Vagina (tissue), 2 donors: ENCODE measurements at places on chromosomes 12 and 14.

- DNase-seq = no peak
Measured at GRCh38 chr12:44031472-44032185, 195.7 kb downstream of the TMEM117 start.

DNA sequence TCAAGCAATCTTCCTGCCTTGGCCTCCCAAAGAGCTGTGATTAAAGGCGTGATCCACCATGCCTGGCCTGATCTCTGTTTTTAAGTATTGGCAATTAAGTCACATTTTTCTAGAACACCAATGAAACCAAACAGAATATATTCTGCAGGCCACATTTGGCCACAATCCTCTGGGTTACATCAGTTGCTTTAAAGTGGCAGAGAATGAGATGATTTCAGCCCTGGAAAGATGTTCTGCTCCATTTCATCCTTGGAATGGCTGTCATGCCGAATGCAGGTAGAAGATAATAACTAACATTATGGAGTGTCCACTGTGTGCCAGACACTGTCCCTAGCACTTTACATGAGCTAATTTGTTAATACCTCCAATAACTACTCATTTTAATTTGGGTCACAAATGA lies 154.4 kb downstream of the PTPN11 start:
- no peak for DNase-seq

DNA sequence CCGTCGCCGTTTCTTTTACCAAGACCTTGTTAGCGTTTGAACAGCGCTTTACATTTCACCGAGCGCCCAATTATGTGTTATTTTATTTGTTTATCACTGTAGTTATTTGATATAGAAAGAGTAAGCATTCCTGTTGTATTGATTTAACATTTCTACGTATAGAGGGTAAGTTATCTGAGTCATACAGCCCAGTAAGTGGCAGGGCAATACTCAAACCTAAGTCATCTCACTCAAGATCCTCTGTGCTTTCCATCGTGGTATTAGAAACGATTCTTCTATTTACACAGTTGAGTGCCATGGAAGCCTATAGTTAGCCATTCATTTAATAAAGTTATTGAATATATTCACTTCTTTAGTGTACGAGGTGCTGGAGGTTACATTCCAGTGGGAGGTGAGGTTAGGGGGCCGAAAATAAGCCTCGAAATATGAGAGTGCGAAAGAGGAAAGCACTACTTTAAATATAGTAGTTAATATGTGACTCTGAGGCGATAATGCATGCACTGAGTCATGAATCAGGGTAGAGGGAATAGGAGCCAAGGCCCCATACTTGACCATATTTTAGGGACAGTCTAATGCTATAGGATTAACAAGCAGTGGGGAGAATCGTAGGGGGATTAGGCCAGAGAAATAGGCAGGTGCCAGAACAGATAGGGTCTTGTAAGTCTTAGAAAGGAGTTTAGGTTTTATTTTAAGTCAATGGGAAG lies 629 bp downstream of the RAD51AP1 start:
- DNase-seq = no peak

- DNase-seq = no peak
Measured at GRCh38 chr12:62654326-62655241, 188.0 kb downstream of the MON2 start.

- no peak for DNase-seq
Measured at GRCh38 chr12:104910196-104910840, 47.8 kb downstream of the SLC41A2 start.

DNA sequence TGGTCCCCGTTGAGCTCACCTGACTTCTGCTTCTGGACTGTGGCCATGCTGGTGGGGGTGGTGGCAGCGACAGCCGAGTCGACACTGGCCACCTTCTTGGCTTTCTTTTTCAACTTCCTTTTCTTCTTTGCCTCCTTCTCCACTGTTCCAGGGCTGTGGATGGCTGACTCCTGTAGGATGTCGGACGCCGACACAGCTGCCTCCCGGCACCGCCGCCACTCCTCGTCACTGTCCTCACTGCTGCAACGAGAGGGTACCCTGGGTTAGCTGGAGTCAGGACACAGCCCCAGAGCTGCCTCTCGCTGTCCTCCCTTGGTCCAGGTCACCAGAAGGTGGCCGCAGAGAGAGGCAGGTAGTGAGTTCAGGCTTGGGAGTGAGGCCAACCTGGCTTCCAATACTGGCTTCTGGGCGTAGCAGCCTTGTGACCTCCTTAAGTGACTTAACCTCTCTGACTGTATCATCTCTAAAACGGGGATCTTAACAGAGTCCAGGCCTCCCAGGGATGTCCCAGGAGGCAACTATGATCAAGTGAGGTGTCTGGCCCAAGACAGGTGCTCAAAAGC lies 12.0 kb downstream of the C12orf43 start:
- no peak for DNase-seq

DNA sequence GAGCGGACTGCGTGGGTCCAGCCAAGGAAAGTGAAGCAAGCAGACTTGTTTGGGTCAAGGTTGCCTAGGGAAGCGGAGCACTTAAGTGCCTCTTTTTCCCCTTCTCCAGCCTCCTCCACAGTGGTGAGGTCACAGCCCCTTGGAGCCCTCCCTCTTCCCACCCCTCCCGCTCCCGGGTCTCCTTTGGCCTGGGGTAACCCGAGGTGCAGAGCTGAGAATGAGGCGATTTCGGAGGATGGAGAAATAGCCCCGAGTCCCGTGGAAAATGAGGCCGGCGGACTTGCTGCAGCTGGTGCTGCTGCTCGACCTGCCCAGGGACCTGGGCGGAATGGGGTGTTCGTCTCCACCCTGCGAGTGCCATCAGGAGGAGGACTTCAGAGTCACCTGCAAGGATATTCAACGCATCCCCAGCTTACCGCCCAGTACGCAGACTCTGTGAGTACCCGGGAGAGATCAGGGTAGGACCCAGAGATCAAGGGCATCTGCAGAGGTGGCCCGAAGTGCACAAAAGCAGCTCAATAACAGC lies at the start of gene TSHR:
Gene TSHR (plus strand): TSS at position 206 of the 526 bp plus-strand sequence. CDS start 60 bp downstream, at position 266.
- DNase-seq = no peak

DNA sequence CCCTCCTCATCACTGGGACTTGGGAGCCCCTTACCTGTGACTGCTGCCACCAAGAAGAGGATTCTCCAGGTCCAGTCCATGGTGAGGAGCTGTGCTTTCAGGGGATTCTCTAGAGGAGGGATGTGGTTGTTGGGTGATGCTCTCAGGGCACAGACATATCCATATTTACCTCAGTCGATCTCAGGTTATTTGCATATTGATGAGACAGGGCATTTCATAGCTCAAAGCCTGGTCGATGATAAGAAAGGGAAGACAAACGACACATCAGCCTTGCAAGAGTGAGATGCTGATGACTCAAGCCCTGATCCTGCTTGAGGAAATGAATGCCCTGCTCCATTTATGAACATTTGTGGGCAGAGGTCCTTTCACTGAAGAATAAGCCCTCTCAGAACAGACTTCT lies 981.0 kb downstream of the TMEM121 start:
- DNase-seq = no peak

- DNase-seq = peak; percentile 42
Measured at GRCh38 chr14:50399251-50400032, 2.8 kb upstream of the CDKL1 start.

DNA sequence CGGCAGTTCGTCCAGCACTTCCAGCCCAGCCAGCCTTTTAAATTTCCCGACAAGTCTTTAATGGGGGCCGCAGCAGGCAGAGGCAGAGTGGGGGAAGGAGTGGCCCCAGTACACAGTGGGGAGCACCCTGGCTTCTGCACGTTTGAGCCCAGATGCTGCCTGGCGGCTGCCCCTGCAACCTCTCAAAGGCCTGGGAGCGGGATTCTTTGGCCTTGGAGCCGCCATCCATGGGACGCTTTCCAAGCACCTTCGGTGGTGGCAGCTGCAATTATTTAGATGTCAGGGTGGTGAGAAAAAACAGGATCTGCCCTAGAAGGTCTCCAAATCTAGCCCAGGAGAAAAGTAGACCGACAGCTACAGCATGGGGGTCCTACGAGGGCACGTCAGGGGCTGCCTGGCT lies 46.0 kb downstream of the FAM222A start:
- DNase-seq = no peak

GRCh38 chr12:2578211-2578610 lies 216.6 kb upstream of the FKBP4 start:
- DNase-seq = no peak

DNA sequence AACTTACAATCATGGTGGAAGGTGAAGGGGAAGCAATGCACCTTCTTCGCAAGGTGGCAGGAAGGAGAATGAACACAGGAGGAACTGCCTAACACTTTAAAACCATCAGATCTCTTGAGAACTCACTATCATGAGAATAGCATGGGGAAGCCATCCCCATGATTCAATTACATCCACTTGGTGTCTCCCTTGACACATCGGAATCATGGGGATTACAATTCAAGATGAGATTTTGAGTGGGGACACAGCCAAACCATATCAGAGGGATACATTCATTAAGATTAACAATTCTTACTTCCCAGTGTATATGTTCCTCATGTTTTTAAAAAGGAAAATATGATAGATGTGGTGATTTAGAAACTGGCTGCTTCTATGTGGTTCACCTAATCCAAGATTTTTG lies 117.9 kb downstream of the PDE3A start:
- DNase-seq = no peak

- no peak for DNase-seq
Measured at GRCh38 chr14:50006141-50006540, 110.2 kb downstream of the VCPKMT start.
